DMS 273 treated with DMSO at 0.1 percent for 48 hours (cell line): ENCODE measurements at places on chromosomes 16 and 17.

- DNase-seq, result no peak
Observed at GRCh38 chr17:80361495-80362220, 53.3 kb upstream of the ENDOV start.

GRCh38 chr17:32240750-32241149 is 24.9 kb upstream of the RHBDL3 start:
- DNase-seq, result no peak

DNA sequence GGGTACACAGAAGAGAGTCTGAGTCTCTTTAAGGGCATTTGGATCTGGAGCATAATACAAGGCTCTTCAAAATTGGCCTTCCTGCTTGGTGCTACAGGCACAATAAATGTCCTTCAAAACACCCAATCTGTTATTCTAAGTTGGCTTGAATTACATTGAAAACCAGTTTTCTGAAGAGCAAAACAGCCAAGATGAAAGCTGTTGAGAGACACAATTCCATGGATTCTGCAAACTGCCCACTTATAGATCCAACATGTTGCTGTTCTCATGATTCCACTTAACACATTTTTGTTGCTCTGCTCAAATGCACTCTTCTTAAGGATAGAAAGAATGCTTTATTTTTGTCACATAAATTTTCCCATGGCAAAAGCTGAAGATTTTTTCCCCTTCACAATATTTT is 525.9 kb upstream of the CDH8 start:
- DNase-seq, result no peak

DNA sequence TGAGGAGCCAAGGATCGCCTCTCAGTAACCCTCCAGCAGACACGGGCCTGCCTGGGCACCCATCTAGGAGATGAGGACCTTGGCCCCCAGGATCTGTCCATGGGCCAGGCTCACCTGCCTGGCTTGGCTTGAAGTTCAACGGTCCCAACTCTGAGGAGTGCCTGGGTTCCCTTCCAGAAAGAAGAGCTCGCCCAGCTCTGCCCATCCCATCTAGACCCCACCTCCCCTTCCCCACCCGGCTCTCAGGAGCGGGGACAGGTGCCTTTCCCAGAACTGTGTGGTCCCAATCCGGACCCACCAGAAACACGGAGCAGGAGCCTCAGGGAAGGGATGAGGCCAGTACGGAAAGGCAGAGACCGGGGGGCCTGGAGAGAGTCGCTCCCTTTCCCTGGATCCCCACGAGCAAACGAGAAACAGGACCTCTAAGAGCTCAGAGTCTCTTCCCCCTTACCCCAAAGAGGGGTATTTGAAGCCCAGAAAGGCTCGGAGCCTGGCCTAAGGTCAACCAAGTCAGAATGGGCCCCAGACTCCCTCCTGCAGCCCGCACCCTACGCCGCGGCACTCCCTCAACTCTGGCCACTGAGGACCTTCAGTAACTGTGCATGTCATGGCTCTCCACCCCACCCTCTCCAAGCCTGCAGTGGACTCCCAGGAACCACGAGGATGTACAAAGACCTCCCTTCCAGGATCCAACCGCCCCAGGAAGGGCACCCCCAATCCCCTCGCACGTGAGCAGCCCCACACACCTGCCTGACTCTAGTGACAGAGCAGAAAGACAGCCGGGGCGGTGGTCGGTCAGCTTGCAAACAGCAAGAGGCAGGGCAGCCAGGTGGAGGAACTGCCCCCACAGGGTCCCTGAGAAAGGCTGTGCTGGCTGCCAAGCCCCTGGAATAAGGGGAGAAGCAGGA is 5.4 kb downstream of the CLUH start:
- no peak for DNase-seq

GRCh38 chr17:39564211-39564848 is 43.4 kb downstream of the NEUROD2 start:
- DNase-seq, result peak; percentile 57

GRCh38 chr16:10668322-10669045 is 26.2 kb downstream of the TEKT5 start:
- peak; percentile 17 for DNase-seq

DNA sequence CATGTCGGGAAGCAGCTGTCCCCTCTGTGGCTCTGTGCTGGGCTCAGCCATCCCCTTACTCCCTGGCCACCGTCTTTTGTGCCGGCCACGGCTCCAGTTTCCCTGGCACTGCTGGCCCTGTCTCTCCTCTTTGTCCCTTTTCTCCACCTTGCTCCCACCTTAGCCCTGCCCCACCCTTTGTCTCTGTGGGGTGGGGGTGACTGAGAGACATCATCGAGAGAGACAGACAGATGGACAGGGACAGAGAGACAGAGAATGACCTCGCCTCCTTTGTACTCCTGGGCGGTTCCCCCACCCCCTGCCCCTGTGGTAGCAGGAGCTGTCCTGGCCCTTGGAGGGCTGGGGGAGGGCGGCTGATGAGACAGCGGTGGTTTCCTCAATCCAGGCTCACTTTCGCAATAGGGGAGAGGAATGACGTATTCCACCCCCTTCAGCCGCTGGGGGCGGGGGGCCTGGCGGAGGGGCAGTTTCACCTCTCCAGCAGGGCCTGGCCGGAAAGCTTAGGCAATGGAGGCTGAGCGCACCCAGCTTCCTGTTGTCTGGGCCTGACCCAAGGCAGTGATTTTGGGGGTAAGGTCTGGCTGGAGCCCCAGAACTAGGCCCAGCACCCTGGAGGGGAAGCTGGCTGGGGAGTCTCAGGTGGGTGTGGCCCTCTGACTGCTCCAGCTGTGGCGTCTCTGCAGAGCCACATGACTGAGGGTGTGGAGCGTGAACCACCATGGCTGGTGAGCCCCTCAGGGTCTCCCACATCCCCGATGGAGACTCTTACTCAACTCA is 7.3 kb downstream of the FMNL1 start:
- DNase-seq, result no peak

DNA sequence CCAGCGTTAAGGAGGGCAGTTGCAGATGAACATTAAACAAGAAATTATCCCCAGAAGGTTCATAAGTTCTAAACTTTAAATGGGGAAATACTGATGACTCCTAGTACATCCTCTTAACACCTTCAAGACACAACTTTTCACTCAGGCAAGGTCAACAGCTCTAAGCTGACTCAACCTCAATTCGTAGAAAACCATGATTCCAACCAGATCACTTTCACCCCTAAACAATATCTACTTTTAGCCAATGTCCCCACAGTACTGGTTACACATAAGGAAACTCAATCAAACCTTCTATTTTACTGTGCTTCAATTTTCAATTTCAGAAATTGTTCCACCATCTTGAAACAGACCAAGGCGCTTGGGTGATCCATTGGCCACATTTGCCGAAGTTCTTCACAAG is 2.3 kb downstream of the CDYL2 start:
- DNase-seq, result no peak

- DNase-seq, result no peak
Observed at GRCh38 chr17:75950421-75950820, 9.6 kb upstream of the FBF1 start.

GRCh38 chr16:23826528-23827045 is 9.2 kb upstream of the PRKCB start:
- no peak for DNase-seq

DNA sequence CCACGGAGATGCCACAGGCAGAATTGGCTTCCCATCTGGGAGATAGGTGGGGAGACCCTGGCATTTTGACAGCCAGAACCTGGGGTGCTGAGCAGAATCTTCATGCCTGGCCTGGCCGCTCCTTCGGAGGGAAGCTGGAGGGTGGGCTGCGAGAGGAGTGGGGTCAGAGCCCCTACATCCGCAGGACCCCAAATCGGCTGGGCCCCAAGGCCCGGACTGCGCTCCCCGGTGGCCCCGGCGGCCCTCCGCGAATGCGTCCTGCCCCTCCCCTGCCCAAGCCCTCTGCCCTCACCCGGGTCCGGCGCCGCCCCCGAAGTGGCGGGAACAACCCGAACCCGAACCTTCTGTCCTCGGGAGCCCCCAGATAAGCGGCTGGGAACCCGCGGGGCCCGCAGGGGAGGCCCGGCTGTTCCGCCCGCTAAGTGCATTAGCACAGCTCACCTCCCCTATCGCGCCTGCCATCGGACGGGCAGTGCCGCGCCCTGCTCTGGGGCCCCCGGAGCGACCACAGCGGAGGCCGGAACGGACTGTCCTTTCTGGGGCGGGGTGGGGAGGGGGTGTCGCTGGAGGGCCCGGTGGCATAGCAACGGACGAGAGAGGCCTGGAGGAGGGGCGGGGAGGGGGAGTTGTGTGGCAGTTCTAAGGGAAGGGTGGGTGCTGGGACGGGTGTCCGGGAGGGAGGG is 850 bp upstream of the PNMT start:
- DNase-seq, result no peak

- DNase-seq, result no peak
Observed at GRCh38 chr16:86045591-86045971, 146.6 kb downstream of the IRF8 start.

DNA sequence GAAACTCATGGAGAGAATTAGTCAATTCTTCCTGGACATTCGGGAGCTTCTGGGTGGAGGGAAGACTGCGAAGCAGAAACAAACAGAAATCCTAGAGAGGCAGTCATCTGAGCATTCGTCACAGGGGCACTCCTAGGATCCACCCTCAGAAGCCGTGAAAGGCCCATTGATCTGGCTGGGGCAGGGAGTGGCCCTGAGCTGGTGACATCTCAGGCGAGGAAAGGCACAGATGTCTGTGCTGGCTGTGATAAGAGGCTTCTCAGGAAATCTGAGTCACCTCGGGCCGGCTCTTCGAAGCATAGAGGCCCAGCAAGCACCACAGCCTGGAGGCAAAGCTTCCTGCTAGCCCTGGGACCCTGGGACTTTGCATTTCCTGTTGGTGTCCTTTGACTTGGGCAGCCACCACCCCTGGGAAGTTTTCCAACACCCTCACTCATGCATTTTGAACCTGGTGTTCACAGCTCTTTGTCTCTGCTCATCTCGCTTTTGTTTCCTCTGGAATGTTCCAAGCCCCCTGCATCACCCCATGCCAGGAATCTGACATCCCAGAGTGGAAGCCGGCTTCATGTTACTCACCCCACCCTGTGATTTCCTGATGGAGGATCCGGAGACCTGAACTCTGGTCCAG is 23.3 kb upstream of the CDRT4 start:
- no peak for DNase-seq

GRCh38 chr17:74770498-74771318 is 5.4 kb downstream of the NAT9 start:
- DNase-seq, result peak; percentile 14

DNA sequence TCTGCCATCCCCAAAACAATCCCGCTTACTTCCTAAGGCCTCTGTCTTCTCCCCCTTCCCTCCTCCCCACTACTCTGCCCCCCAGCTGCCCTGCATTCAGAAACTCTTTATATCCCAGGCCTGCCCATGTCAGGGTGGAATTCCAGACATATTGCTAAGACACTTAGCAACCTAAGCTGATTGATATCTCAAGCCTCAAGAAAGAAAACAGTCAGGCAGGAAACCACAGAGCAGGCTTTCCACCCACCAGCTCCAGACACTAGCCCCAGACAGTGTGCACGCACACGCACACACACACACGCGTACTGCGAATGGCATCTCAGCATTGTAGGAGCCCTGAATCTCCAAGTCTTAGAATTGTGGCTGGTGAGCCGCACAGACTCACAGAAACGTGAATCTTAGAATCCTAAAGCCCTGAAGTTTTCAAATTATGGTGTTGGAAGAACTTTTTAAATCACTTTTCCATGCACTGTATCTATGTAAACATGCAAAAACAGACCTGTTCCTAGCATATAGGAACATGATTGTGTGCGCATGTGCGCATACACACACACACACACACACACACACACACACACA is 8.8 kb upstream of the LPCAT2 start:
- DNase-seq, result no peak

- no peak for DNase-seq
Observed at GRCh38 chr17:35588196-35588920, 1.2 kb downstream of the AP2B1 start.

DNA sequence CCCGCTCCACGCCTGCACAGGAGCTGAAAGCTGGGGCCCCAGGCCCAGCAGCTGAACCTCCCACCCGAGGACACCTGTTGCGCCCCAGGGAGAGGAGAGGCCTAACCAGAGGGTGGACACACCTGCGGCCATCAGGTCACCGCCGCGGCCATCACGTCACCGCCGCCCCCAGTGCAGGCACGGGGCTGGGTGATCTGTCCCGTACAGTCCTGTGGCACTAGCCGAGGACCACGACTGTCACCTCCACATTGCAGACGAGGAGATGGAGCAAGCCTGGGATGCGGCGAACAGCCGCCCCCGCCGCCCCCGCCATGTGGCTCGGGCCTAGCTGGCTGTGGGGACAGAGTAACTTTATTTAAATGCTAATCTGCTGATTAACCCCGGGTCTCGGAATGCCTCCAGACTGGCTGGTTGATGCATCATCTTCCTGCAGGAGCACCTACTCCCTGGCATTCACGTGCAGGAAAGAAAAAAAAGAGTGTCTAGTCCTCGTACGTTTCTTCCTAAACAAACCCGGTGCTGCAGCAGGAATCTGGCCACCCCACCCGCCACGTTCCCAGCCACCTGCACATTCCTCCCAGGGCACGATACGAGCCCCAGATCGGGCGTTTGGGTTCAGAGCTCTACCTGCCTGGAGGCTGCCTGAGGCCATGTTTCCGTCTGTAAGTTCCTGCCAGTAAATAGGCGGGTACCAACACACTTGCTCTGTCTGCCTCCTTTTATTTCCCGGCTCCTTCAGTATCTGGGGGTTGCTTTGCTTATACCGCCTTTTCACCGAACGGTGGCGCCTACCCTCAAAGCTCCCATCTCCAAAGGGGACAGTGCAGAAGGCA is 29.9 kb downstream of the PIEZO1 start:
- no peak for DNase-seq

GRCh38 chr17:21215935-21216334 is 2.0 kb upstream of the TMEM11 start:
- DNase-seq, result no peak

GRCh38 chr16:75416904-75417565 is 16.3 kb downstream of the CFDP1 start:
- DNase-seq, result no peak

DNA sequence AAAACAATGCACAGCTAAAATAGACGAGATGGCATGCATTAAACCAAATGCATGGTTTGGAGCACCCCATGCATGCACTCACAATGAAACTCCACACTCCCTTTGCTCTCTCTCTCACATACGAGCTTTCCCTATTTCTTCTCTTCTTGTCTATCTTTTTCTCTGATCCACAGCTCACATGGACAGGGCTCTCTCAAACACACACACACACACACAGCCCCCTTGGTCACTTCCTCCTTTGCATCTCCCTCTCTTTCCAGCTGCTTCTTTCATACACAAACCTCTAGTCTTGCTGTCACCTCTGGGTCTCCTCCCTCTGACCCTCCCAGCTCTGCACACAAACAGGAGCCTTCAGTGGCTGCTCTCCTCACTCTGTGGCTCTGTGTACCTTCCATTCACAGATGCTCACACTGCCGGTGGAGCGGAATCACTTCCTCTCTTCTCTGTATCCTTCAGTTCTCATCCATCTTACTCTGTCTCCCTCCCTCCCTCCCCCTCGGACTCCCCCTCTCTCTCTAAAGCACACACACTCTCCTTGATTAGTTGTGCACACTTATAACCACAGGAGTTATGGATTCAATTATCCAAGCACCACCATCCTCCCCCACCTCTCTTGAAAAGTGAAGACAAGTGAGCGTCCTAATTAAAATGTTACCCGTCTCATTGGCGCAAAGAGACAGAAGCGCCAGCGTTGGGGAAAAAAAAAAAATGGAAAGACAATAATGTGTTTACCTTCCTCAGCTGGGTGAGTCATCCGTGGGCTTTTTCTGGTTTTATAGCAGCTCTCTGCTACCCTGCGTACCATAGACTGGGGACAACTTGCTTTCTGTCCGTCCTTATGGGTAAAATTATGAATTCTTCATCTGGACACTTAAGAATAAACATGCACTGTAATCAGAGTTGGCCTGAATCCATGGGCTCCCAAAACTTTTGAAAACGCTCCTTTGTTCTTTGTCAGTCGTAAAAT is 90.8 kb downstream of the SHISA6 start:
- DNase-seq, result no peak

GRCh38 chr16:52470585-52470984 is 76.4 kb downstream of the TOX3 start:
- DNase-seq, result no peak
